ENCODE measurements at places on chromosomes 4 and X.
A peak's percentile ranks its signal among the peaks of the same experiment; 100 is the strongest.

GRCh38 chrX:75107863-75108509 lies 48.1 kb downstream of the ABCB7 start:
- DNase-seq: no peak

DNA sequence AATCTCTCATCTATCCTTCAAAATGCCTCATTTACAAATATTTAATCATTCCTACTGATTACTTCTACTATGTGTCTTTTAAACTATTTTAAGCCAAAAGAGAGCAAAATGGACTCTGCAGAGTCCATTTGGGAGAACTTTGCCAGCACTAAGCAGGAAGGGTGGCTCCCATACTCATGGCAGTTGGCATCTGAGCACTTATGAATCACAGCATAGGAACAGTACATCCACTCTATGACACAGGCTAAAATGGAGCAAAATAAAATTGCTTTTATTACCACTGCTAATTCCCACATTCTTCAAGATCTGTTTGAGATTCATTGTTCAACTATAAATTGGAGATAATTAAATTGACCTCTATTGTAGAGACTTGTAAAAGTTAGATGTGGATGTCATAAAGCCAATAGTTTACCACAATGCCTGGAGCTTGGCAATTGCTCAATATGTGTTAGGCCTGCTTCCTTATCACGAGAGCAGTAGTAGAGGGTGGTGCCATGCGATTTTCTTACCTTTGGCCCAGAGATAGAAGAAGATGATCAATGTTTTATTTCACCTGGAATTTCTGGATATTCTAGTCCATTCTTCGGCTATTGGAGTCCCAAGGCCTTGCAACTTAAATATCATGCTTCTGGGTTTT lies 19.1 kb downstream of the HPGD start:
- DNase-seq: peak; percentile 42

- no peak for DNase-seq
Measured at GRCh38 chr4:154033921-154034320, 245.0 kb upstream of the SFRP2 start.

- no peak for DNase-seq
Measured at GRCh38 chr4:140372751-140373327, 607 bp upstream of the SCOC start.

GRCh38 chrX:124256216-124256615 lies 76.2 kb upstream of the TEX13D start:
- DNase-seq: no peak

- DNase-seq: peak; percentile 81
Measured at GRCh38 chrX:20361890-20362262, 95.2 kb upstream of the RPS6KA3 start.

DNA sequence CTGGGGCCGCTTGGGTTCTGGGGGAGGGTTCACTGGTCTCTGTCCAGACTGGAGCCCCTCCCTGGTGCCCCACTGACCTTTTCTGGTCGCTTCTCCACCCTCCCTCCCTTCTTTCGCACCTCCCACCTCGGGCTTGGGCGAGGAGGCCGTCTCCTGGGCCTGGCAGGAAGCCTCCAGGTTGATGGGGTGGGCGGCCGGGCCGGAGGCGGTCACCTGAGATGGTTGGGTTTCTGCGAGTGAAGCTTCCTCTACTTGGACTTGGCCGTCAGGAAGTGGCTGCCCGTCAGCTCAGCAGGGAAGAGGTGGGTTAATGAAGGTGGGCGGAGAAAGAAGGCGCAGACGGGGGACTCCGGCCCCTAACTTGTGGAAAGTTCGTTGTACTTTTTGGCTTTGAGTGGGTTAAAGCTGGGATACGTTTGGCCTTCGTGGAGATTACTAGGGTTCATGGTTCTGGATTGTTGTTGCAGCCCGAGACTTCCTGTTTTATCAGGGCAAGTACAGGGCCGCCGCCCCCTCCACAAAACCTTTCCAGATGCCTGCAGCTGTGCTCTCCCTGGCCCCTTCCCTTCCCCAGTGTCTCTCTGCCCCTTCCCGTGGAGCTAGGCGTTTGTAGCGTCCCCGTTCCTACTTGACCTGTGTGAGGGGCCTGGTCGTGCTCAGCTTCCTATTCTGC lies 1.2 kb downstream of the AKAP17A start:
- peak; percentile 57 for DNase-seq

DNA sequence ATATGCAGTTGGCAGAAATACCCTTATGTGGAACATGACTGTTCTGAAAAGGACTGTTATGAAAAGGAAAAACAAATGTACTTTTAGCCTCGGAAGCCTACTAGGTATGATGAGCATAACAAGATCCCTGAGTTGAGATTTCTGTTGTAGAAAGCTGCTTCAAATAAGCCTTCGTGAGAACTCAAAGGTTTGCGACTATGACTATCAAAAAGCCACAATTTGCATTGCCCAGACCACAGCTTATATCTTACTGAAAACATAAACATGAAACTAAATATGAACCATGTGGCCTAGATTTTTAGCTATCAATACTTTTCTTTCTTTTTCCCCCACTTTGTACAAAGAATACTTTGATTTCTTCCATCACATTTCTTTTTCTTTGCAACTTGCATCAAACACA lies 398.2 kb upstream of the LCORL start:
- no peak for DNase-seq

GRCh38 chrX:38375891-38376290 lies 23.5 kb downstream of the OTC start:
- DNase-seq: no peak

DNA sequence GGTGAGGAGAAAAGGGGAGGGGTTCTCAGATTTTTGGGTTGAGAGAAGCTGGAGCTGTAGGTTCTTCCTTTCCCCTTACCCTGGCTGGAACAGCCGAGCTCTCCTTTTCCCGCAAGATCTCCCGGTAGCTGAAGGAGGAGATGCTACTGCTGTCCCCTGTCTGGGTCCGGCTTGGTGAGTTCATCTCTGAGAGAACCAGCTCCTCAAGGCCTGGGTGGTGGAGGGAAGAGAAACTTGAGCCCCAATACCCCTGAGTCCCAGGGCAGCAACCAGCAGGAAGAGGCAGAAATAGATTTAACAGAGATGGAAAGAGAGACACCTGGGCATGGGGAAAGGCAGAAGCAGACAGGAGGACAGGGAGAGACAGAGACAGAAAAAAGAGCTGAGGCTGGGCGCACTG lies 6.6 kb upstream of the KCND1 start:
- no peak for DNase-seq

DNA sequence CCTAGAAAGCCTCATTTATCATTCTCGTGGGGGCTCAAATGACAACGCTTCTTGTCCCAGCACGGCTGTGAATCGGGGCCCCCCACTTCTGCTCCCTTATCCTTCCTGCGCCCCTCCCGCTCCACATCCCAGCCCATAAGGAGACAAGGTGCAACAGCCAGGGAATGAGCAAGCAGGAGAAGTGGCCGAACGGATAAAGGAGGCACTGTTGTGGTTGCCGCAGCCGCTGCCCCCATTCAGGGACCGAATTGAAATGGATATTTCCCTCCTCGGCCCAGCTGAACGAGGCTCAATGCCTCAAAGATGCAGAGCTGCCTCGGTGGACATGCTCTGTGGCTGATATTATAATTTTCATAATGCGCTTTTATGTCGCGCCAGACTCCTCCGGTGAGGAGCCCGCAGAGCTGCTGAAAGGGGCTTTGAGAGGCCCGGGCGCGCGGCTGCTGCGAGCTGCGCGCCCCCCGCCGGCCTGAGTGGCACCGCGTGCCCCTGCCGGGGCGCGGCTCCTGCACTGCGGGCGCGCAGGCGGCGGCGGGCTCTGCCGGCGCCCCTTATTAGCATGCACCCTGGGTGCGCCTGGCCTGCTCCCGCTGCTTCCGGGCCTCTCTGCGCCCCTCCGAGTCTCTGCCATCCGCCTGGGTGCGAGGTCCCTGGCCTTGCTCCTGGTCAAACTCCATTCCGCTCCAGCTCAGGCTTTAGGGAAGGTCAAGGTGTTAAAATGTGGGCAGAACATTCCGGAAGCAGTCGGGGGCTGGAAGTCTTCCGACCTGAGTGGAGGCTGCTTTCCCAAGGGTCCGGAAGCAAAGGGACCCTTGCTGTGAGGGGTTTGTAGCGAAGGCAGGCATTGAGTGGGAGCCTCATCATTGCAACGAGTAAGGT lies 68.2 kb upstream of the TMEM33 start:
- DNase-seq: no peak

GRCh38 chr4:13478131-13478530 lies 6.0 kb downstream of the RAB28 start:
- DNase-seq: no peak

DNA sequence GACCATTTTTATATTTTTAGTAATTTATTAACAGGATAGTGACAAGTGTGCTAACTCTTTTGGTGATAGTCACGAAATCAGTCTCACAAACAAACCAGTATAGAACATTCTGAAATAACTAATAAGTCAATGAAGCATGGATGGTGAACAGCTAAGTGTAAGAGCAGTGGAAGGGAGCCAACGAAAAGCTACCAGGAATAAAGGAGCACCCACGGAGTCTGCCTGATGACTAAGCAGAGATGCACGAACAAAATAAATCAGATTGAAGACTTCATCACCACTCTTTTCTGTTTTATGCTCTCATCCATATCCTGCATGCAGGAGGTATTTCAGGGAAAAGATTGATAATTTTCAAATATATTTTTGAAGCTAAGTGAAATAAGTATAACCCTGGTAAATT lies 891.1 kb upstream of the HS3ST1 start:
- DNase-seq: no peak

- DNase-seq: no peak
Measured at GRCh38 chr4:137866671-137867070, 334.4 kb upstream of the PCDH18 start.

Measured in NCI-H226 (cell line).